Left lung (tissue), 14 donors: ENCODE measurements at places on chromosomes 11 and 22. TPM values are rescaled to one million over a fixed set of nuclear protein-coding genes. Genes with fewer than 3 reads are reported as not detected.

FAM168A gene
- 43.9 TPM for polyA plus RNA-seq

NXPE1 gene
- 0.15 TPM for polyA plus RNA-seq

PTPRCAP gene
- 2.7 TPM for polyA plus RNA-seq

HPX gene
- 10.2 TPM for polyA plus RNA-seq

IL17RA gene
- 8.3 TPM for polyA plus RNA-seq

DNA sequence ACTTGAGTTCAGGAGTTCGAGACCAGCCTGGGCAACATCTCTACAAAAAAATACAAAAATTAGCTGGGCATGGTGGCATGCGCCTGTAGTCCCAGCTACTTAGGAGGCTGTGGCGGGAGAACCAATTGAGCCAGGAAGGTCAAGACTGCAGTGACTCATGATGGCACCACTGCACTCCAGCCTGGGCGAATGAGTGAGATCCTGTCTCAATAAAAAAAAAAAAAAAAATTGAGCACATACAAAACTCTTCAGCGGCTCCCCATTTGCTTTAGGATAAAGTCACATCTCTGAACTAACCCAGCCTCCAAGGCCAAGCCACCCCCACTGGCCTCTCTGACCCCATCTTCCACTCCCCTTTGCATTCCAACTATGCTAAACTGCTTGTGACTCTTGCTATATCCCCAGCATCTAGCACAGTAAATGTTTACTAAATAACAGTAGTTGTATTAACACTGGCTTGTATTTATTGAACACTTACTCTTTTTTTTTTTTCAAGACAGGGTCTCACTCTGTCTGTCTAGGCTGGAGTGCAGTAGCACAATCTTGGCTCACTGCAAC lies 28.9 kb downstream of the CREB3L1 start:
- DNase-seq = no peak

- no peak for DNase-seq
These were observed 32.6 kb downstream of the TEAD1 start for GRCh38 chr11:12706545-12707499.

GRCh38 chr11:55726715-55727324 lies 46.4 kb upstream of the OR5D13 start:
- DNase-seq = no peak

DNA sequence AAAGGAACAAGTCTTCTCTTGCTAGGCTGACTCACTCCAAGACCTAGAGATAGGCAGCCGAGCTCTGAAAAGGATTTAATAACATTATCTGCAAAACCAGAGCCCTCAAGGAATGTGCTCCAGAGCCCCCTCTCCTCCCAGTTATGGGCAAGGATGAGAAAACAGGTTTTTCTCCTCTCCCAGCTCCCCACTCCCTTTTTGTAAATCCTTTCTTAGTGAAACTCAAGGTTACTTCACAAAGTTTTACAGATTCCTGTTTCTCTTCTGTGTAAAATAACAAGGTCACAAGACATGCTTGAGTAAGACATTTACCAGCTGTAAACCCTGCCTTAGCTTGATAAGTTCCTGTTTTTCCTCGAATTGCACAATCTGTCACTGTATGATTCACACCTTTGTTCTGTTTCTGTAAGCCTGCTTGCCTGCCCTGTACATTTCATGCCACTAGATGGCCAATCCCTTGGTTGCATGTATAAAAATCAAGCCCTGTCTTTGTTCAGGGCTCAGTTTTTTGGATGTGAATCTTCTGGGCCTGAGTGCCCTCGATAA lies 489.4 kb downstream of the KCNA4 start:
- no peak for DNase-seq

DNA sequence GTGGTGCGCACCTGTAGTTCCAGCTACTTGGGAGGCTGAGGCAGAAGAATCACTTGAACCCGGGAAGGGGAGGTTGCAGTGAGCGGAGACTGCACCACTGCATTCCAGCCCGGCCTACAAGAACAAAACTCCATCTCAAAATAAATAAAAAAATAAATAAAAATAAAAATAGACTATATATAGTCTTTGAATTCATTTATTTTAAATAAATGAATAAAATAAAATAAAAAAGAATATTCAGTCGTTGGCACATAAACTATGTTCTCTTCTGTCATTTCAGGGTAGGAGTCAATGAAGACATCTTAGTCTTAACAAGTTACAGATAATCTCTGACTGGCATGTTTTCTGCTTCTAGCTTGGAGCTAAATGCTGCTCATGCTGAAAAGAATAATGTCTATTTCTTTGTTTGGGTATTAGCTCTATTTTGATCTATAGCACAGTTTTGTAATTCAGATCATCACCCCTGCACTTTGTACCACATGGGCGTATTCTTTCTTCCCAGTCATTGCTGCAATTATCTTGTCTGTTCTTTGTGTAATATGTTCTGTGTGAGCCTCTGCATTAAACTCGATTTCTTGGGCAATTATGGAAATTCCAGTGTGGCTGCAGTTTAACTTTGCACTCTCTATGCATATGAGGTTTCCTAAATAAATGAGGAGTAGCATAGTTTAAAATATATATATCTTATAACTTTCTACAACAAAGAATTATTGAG lies 1.4 kb upstream of the MS4A14 start:
- DNase-seq = no peak

DNA sequence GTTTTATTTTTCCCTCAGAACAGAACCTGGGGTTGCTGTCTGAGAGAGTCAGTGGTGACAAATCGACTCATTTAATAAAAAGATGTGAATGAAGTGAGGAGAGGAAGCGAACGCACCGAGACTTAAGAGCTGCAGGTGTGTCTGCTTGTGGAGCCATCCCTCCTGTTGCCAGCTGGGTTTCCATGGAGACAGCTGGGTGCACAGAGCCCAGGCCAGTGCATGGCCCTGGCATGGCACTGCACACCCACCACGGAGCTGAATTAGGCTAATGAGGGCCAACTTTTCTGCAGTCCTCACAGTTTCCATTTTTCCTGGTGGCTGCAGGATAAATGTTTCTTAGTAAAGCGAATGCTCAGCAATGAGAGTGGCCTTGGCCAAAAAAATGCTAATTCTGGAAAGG lies 750.2 kb downstream of the OPCML start:
- no peak for DNase-seq
